Foreskin fibroblast (primary cell): ENCODE measurements at places on chromosomes 2 and 18.

DNA sequence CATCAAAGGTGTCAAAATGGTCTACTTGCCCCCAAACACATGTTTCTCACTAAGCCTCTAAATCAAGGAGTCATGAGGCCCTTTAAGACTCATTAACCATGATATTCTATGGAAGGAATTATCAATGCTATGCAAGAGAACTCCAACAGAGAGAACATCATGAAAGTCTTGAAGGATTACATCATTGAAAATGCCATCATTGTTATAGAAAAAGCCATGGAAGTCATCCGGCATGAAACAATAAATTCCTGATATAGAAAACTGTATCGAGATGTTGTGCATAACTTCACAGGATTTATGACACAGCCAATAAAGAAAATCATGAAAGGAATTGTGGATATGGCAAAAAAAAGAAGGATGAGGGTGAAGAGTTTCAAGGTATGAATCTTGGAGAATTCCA, 1363.6 kb upstream of the CDH2 start:
- DNase-seq, result no peak

- DNase-seq, result no peak
These were observed 141.2 kb upstream of the TWIST2 start for GRCh38 chr2:238706673-238707072.

DNA sequence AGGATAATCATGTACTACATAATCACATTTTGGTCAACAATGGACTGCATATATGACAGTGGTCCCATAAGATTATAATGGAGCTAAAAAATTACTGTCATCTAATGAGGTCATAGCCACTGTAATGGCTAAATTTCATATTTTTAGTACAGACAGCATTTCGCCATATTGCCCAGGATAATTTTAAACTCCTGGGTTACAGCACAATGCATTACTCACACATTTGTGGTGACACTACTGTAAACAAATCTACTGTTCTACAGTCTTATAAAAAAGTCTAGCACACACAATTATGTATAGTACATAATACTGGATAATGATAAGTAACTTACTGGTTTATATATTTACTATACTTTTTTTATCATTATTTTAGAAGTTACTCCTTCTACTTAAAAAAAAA, 12.8 kb downstream of the EIF2AK2 start:
- peak; percentile 33 for DNase-seq

DNA sequence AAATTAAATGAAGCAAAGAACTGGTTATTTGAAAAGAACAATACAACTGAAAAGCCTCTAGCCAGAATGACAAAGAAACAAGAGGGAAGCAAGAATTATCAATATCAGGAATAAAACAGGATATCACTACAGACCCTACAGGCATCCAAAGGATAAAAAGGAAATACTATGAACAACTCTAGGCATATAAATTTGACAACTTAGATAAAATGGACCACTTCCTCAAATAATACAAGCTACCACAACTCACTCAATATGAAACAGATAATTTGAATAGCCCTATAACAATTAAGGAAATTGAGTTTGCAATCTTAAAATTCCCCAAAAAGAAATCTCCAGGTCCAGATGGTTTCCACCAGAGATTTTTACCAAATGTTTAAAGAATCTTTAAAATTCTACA, 19.8 kb downstream of the RPRD1A start:
- DNase-seq, result no peak

DNA sequence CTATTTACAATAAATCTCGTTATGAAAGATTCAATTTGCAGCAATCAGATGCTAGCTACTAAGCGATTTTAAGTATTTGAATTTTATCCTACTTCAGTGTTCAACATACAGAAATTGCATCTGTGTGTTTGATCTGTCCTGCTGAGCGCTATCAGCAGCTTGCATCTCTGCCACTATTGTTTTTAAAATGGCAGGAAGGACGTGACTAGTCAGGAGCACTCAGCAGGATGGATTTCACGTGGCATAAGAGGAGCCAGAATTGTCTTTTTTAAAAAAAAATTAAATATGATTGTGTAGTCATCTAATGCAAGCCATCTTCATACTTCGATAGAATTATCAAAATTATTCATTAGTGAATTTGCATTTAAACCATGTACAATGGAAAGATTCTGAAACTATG, 2.8 kb upstream of the KLHL14 start:
- no peak for DNase-seq
